ENCODE measurements at places on chromosomes 16 and 17.

- no peak for DNase-seq
These were observed 308.2 kb upstream of the GOT2 start for GRCh38 chr16:59042301-59042700.

DNA sequence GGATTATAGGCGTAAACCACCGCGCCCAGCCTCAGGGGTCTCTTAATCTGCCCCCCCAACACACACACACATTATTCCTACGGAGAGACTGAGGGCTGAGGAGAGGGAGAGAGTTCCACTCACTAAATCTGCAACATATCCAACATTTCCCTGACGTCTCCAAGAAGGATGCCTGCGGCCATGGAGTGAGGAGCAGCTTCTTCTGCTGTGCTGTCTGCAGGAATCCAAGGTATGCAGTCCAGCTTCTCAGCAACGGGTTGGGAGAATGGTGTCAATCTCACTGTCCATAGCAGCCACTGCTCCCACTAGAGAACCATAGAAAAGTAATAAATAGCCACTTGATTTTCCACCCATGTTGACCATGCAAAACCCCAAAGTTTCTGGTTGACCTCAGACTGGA is 5.1 kb upstream of the PLXDC1 start:
- DNase-seq = no peak

DNA sequence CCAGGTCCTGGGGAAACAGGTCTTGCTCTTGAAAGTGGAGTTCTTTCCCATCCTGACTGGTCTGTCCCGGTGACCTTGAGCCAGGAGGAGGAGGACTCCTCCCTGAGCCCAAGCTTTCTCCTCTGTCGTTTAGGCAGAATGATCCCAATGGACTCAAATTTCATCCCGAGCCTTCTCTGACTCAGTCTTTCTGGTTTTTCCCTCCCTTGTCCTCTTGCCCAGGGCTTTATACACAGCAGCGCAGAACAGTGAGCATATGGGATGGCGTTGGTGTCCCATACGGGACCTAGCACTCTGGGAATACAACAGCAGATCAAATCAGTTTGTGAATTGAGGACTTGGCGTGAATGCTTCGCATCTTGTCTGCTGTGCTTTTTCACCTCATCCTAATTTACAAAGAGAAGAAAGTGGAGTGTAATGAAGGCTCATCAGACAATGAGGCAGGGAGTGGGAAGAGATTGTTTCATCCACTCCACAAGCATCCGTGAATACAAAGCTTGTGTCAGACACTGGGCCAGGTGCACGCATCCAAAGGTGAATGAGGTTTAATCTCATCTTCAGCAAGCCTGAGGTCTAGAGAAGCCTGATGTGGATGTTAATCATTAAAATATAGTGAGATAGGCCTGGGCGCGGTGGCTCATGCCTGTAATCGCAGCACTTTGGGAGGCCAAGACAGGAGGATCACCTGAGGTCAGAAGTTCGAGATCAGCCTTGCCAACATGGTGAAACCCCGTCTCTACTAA is 1.1 kb upstream of the XYLT1 start:
- no peak for DNase-seq

GRCh38 chr16:4606354-4606753 is 8.3 kb downstream of the UBALD1 start:
- DNase-seq = no peak

GRCh38 chr16:73159296-73159695 is 111.4 kb upstream of the ZFHX3 start:
- no peak for DNase-seq

DNA sequence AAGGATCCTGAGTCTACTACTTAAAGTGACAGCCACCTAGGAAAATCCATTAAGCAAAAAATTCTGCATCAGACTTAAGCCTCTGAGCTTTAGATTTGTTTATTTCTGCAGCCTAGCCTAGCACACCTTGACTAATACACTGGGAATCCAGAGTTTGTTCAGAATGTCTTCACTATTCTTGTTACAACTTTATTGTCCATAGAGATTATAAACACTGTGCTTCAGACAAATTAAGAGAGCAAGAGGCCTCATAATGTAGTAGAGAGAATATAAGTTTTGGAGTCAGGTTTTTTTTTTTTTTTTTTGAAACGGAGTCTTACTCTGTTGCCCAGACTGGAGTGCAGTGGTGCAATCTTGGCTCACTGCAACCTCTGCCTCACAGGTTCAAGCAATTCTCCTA is 8.9 kb upstream of the THUMPD1 start:
- DNase-seq = no peak

GRCh38 chr17:67017910-67018309 is 26.4 kb upstream of the CACNG1 start:
- no peak for DNase-seq

- no peak for DNase-seq
These were observed 35.4 kb downstream of the WSCD1 start for GRCh38 chr17:6105649-6106007.

- DNase-seq = no peak
These were observed 54.2 kb upstream of the CDR2 start for GRCh38 chr16:22428654-22429053.
